ENCODE measurements at places on chromosomes 3 and 15. TPM values are rescaled to one million over a fixed set of nuclear protein-coding genes. Genes with fewer than 3 reads are reported as not detected.

DNA sequence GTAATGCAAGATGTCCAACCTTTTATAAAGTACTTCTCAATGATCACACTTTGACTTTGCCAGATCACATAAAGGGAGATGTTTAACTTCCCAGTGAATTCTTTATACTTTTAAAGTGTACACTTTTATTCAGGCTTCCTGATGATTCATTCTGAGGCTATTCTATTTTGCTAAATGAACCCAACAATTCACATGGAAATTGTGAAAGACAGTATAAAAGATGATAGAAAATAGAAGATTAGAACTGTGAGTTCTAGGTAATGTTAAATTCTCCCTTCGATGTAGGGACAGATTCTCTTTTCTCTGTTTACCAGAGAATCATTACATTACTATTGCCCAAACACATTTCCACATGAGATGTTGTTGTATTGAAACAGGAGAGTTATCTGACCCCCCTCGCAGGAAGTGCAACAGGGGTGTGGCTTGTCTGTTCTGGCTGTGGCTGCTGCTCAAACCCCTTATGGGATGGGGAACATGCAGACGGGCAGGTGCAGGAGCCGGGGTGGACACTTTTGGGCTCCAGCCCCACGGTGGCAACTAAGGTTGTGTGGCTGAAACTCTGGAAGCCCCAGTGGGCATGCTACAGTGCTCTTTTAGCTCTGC lies 131.3 kb upstream of the LRTM1 start:
- no peak for DNase-seq

- no peak for DNase-seq
Observed at GRCh38 chr3:40850861-40851260, 326.1 kb downstream of the ZNF621 start.

GRCh38 chr15:82742134-82742533 lies 32.5 kb upstream of the AP3B2 start:
- DNase-seq = no peak

- no peak for DNase-seq
Observed at GRCh38 chr15:48577469-48577868, 68.0 kb downstream of the FBN1 start.

- DNase-seq = no peak
Observed at GRCh38 chr15:31230630-31231485, 95.8 kb upstream of the KLF13 start.

DNA sequence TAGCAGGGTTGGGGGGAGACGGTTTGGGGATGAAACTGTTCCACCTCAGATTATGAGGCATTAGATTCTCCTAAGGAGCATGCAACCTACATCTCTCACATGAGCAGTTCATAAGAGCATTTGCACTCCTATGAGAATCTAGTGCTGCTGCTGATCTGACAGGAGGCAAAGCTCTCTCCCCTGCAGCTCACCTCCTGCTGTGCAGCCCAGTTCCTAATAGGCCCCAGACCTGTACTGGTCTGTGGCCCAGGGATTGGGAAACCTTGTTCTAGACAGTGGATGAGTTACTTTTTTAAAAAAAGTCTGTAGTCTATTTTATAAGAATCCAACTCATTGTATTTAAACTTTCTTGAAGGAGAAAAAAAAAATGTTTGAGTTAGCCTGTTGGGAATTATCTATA lies 100.0 kb downstream of the HHLA2 start:
- DNase-seq = no peak

DNA sequence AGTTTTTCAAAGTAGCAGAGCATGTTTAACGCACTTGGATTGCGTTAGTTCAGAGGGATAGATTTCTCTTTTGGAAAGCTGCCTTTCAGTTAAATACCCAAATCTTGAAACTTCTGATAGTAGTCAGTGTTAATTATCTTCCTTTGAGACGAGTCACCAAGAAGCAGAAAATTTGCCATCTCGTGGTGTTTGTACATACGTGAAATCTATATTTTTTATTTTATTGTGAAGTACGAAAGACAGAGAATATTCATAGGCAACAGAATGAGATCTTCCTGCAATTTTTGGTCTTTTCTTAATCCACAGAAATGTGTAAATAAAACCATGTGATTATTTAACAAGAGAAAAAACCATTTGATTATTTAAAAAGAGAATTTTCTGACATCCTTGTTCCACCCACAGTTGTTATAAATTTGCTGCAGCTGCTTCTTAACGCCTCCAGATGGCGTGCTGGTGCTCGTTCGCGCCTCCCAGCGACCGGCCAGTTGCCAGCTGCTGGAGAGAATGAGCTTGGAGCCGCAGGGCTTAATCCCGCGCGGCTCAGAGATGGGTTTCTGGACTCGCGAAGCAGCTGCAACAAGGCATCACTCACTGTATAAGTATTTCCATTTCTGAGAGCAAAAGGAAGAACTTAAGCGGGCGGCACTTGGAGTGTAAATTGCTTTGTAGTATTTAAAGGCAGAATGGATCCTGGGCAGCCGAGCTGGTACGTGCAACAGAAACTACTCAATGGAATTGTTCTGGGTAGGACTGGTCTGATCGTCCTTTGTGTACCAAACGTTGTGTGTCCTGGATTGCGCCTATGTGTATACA lies 10.5 kb upstream of the SLITRK3 start:
- DNase-seq = peak; percentile 78

DNA sequence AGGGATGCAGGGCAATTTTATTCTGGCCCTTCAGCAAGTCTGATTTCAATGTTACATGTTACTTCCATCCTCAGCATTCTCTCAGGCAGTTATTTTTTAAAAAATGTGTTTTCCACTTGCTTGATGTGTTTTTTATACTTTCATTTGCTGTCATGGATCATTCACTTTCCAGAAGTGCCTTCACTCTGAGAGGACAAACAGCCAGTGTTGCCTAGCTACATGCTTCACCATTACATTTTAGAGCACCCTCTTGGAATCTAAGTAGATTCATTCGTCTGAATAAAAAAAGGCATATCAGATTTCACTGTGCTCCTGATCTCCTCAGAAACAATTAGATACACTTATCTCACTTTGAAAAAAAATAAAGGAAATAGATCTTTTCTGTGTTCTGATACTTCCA lies 93.6 kb upstream of the POU1F1 start:
- no peak for DNase-seq

DNA sequence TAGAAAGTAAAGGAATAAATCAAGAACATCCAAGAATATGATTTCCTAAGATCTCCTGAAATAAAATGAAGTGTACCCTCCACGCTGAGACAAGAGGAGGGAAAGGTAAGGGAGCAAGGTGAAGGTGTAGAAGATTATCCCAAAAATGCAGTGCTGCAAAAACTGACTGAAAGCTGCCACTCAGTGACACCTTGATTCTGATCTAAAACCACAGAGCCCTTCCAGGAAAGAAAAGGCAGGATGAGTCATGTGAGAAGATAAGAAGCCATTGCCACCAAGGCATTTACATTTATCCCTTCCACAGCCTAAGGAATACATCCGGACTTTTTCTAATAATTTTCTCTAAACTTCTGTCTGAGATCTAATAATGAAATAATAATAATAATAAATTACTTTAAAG lies 49.9 kb downstream of the IGSF11 start:
- no peak for DNase-seq

GRCh38 chr3:120153294-120153693 lies 59.0 kb upstream of the GSK3B start:
- DNase-seq = peak; percentile 80

DNA sequence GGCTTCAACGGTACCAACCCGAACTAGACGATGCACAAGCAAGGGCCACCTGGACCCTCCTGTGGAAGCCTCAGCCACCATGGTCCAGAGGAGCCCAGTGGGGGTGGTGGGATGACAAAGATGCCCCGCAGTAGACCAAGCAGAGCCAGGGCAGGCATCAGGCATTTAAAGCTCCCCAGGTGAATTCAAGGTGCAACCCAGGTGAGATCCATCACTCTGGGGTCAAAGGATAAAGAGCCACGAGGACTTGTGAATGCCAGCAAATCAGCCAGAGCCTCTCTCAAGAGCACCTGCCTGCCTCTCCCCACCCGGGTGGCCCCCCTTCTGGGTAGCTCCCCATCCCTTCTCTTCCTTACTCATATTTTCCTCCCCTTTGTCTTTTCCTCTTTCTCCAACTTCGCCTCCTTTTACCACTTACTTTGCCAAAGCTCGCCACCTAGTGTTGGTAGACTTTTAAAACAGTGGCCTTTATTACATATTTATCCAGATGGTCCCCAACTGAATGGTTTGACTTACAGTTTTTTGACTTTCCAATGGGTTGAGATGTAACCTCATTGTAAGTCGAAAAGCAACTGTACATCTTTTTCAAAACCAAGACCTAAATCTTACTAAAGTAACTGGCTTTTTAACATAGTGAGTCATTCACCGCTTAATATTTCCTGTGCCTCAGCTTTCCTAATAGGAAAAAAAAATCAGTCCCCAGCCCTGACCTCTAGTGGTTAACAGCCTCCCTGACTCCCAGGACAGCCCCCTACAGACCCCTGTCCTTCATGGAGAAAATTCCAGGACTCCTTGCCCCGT lies 18.8 kb downstream of the PLA2G4F start:
- peak; percentile 52 for DNase-seq

- no peak for DNase-seq
Observed at GRCh38 chr15:40328176-40328575, 4.7 kb downstream of the INAFM2 start.

- DNase-seq = peak; percentile 68
Observed at GRCh38 chr3:120450600-120451271, at the start of gene FSTL1. FSTL1 (minus strand) TSS chr3:120450992; CDS start chr3:120450746, 246 bp downstream.

- no peak for DNase-seq
Observed at GRCh38 chr3:139524841-139525636, 14.5 kb downstream of the RBP1 start.

GRCh38 chr3:102141096-102141927 lies 292.0 kb downstream of the NFKBIZ start:
- no peak for DNase-seq

DNA sequence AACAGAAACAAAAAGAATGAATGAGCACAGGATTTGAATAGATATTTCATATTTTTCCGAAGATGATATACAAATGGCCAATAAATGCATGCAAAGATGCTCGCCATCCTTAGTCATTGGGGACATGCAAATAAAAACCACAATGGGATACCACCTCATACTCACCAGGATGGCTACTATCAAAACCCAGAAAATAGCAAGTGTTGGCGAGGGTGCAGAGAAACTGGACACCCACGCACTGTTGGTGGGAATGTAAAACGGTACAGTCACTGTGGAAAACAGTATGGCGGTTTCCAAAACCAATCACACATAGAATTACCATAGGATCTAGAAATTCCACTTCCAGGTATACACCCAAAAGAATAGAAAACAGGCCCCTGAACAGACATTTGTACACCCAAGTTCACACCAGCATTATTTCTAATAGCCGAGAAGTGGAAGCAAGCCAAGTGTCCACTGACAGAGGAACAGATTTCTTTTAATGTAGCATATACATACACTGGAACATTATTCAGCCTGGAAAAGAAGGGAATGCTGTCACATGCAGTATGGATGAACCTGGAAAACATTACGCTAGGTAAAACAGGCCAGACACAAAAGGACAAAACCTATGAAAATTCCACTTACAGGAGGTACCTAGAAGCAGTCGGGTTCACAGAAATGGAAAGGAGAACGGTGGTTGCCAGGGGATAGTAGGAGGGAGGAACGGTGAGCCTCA lies 3.6 kb downstream of the RNF168 start:
- DNase-seq = no peak

DNA sequence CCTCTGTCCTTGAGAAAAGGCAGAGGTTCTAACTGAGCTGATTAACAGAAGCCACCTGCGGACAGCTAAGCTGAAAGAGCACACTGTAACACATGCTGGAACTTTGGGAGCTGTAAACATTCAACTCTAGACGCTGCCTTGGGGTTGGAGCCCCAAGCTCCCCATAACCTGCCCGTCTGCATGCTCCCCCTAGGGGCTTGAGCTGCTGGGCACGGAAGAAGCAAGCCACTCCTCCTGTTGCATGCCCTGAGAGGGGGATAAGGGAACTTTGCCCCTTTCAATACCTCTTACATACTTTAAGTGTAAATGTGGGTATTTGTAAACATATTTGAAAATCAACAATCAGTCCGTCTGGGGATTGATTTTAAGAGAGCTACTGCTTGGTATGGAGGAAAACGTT lies 188.4 kb downstream of the ADAMTSL3 start:
- DNase-seq = no peak

- peak; percentile 98 for DNase-seq
Observed at GRCh38 chr15:62606376-62607113, 436.0 kb upstream of the TPM1 start.

DNA sequence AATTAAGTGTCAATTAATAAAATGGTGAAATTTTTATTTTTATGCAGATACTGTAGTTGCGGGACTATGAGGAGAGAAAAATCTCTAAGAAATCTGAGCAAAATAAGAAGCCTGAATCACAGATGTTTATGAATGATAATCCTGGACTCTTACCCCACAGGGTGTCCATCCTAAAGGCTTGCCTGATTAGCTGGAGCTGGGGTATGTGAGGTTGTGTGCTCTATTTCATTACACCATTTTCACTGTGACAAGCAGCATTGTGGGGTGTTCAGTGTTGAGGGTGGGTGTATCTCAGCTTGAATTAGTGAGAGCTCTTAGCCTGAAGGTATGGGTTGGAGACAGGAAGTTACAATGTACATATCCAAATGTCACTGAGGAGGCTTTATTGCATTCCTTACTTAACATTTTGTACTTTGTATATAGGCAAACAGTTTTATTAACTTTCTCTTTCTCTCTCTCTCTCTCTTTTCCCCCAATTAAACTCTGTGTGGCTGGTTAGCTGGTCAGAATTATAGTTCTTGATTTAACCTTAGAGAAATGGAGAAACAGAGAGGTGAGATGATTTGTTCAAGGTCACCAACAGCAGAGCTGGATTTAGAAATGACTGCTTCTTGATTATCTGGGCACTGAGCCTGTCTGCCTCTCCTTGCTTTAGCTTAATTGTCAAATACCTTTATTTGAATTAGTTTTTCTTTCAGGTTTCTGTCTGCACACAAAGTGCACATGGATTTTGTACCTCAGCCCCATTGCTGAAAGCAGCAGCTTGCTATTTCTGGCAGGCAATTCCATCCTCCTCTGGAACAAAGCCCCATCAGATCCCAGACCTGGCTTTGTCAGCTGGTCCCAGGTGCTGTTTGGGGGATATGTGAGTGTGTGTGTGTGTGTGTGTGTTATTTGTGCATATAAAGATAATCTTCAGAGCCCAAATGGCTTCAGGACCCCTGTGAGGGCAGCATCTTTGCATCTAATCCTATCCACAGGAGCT lies 35.8 kb downstream of the GJD2 start:
- DNase-seq = no peak

GNAT1 gene
- not detected for total RNA-seq

BCL2A1 gene
- not detected for total RNA-seq

TTLL3 gene
- total RNA-seq = 15.6 TPM

SLC2A2 gene
- total RNA-seq = 0.07 TPM

ST8SIA2 gene
- total RNA-seq = not detected

MNS1 gene
- 9.3 TPM for total RNA-seq

XIRP1 gene
- total RNA-seq = not detected

GXYLT2 gene
- 6.0 TPM for total RNA-seq

IQGAP1 gene
- total RNA-seq = 211 TPM

SH2D7 gene
- not detected for total RNA-seq
